NCI-H1105 treated with DMSO at 0.1 percent for 48 hours (cell line): ENCODE measurements at places on chromosomes 5 and 9.

DNA sequence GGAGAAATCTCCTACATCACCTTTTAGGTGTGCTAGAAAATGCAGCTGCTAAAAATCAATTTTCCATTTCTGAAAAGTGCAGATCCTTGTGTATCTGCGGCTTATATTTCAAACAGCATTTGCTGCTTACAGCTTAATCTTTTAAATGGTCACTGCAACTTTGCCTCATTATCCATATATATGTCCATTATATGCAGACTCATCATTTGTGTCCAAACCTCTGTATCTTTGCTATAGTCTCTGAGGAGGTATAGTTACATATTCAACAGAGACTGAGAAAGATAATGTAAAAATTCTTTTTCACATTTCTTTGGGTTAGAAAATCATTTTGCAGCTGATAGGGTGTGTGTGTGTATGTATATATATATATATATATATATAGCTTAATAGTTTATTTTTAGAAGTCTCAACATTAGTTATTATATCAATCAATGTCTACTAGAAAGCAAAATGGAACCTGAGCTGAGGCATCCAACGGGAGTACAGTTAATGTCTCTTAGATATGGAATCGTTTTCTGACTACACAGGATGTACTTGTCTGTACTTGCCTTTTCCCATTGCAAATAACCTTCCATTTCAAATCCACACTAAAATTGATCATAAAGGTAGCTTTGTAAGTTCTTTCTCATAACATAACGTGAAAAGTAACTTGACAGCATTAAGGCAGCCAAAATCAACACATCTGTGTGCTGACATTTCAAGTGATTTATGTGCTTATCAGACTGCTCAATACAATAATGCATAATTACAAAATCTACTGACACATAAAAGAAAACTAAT is 267.0 kb upstream of the HAPLN1 start:
- peak; percentile 14 for DNase-seq

DNA sequence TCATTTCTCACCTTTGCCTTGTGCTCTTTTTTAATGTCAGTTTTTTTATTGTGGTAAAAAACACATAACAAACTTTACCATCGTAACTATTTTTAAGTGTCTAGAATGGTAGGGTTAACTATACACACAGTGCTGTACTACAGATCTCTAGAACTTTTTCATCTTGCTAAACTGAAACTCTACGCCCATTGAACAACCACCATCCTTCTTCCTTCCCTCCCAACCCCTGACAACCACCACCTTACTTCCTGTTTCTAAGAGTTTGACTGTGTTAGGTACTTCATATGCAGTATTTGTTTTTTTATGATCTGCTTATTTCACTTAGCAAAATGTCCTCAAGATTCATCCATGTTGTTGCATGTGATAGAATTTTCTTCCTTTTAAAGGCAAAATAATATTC is 54.9 kb downstream of the PSAT1 start:
- no peak for DNase-seq

- DNase-seq: no peak
These were observed 9.9 kb upstream of the PHYHD1 start for GRCh38 chr9:128910906-128911305.

DNA sequence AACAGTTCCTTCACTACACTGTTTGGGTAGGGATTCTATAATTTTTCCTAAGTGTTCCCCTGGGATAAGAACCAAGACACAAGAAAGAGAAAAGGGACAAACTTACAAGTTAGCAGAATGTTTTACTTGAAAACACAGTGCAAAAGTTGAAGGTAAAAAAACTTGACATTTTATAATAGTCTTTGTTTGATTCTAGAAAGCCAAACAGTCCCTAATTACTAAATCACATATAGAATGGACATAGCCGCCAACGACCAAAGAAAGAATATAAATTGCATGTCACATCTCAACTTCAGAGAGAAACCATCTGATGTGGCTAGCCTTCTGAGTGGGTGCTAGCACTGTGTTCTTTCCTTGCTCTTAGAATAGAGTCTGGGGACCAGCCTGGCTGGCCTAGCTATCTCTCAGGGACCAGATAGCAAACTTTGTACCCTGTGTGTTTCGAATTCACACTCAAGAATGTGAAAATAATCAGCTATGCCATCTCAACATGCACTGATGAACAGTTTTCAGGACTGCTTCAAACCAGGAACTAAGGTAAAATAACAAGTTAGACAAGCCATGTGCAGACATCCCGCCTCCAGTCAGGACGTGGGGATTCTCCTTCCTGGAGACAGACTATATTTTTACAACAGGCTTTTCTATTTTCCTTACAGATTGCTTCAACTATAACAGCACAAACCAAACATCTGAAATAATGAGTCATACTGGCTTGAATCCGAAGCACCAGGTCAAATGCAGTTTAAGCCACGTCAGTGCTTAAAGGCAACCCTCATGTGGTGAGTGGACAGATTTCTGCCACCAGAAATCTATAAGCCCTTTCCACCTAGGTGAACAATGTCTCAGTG is 53.7 kb downstream of the LHFPL2 start:
- DNase-seq: no peak

- no peak for DNase-seq
These were observed 56.1 kb upstream of the SPTLC1 start for GRCh38 chr9:92171281-92171680.

DNA sequence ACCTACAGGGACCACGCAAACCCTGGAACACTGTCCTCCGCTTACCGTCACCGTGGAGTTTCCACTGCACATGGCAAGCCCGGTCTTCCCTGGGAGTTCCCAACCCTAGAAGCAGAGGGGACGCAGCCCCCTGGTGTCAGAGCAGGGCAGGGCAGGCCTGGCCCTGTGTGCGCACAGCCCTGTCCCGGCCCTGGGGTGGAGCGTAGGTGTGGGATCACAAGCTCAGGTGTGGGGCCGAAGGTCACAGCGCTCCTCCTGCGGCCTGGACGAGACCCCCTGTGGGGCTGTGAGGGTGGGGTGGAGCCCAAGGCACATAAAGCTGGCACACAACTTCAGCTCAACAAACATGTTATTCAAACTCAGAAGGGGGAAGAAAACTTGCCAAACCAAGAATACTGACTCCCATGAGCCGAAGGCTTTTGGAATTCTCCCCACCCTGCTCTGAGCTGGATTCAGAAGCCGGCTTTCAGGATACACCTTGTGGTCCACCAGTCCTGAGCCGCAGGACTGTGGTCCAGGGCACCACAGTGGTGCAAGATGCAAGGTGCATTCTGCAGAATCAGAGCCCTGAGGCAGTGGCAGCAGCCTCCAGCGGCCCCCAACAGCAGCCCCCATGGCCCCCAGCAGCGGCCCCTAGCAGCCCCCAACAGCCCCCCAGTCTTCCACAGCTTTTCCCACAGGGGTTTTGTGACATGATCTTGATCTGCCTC is 11.8 kb upstream of the EXOC3 start:
- peak; percentile 17 for DNase-seq

GRCh38 chr5:9482381-9482780 is 63.5 kb downstream of the SEMA5A start:
- no peak for DNase-seq

DNA sequence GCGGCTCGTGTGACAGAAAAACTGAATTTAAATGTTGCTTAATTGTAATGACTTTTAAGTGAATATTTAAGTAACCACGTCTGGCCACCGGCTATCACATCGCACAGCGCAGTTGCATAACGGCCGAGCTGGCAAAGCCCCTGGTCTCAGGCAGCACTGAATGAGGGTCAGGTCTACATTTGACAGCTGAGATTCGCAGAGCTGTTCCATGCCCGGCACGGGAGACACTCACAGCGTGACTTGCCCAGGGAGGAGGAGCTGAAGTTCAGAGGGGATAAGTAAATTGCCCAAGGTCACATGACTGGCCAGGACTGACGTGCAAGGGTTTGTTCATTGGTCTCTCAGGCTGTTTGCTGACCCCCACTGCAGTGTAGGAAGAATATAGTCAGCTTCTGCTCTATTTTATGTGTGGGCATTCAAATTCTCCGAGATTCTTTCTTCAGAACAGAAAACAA is 17.4 kb upstream of the COL5A1 start:
- no peak for DNase-seq

GRCh38 chr9:89010526-89011111 is 19.4 kb downstream of the S1PR3 start:
- no peak for DNase-seq

DNA sequence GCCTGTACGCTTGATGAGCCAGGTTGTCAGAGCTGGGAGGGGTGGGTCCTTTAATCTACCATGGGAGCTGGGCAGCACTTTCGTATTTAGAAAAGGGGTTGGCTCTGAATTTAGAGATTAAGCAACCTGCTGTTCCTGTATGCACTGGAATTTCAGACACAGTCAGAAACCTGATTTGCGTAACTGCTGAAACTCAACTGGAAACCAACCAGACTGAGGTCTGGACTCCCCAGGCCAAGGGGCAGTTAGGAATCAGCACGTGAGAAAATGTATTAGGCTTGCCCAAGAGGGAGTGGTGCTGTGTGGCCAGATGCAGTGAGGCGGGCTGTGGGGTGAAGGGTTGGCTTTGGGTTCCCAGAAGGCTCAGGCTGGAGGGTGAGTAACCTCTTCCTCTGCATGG is 235.0 kb downstream of the GOLPH3 start:
- DNase-seq: no peak

GRCh38 chr5:75536147-75536546 is 24.5 kb downstream of the POLK start:
- no peak for DNase-seq

DNA sequence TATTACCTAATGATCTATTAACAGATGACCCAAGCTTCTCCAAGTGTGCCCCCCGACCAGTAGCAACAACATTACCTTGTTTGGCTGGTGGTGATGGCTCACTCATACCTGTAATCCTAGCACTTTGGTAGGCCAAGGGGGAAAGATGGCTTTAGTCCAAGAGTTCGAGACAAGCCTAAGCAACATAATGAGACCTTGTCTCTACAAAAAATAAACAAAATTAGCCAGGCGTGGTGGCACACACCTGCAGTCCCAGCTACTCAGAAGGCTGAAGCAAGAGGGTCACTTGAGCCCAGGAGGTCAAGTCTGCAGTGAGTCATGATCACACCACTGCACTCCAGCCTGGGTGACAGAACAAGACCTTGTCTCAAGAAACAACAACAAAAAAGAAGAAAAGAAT is 62.9 kb downstream of the GCNT1 start:
- peak; percentile 44 for DNase-seq

- no peak for DNase-seq
These were observed 7.9 kb downstream of the CYSTM1 start for GRCh38 chr5:140182803-140183367.

- DNase-seq: peak; percentile 96
These were observed 74.0 kb downstream of the DIRAS2 start for GRCh38 chr9:90568667-90569066.

- DNase-seq: peak; percentile 48
These were observed 2.1 kb upstream of the MLLT3 start for GRCh38 chr9:20624201-20625002.

- no peak for DNase-seq
These were observed 115.3 kb downstream of the TLE4 start for GRCh38 chr9:79687131-79687447.

- no peak for DNase-seq
These were observed 26.1 kb upstream of the AKNA start for GRCh38 chr9:114413861-114414301.

DNA sequence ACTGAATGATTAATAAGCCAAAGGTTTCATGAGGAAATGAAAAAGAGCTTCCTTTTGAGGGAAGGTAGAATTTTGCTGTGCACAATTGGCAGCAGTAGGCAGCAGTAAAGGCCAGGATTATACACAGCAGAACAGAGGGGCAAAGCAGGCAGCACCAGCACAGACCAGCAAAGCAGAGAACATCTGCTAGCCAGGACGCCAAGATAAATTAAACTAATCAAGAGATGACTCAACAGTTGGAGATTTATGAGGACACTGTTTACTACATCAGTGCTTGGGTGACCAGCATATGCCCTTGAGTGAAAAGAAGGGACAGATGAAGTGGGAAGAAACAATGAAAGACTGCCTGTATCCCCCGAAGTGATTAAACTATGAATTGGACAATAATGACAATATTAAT is 871.4 kb upstream of the CDH10 start:
- no peak for DNase-seq

- DNase-seq: no peak
These were observed 287.3 kb downstream of the EBF1 start for GRCh38 chr5:158812408-158812807.

DNA sequence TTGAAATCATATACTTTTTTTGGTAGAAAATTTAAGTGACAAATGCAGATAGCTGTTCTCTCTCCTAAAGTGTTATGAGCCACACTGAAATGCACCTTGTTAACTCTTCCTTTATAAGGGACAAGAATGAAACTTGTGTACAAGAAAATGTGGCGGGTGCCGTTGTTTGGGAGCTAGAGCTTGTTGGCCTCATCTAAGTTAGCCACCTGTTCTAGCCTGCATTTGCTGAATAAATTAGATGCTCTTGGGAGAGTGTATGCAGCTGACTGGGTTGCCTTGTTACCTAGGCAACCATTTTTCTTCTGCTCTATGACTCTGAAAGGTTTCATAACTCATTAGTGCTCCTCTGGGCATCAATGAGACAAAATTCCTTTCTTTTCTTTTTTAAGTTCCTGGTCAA is 174.3 kb downstream of the TAF11L14 start:
- peak; percentile 1 for DNase-seq

- DNase-seq: no peak
These were observed 61.7 kb downstream of the BAAT start for GRCh38 chr9:101323129-101323528.

GRCh38 chr5:34550964-34551363 is 105.2 kb upstream of the RAI14 start:
- DNase-seq: no peak
